Stimulated activated CD8-positive, alpha-beta memory T cell treated with anti-CD3 and anti-CD28 coated beads, Interleukin-4, amount 100 ng/mL, for 24 hours (primary cell): ENCODE measurements at places on chromosomes 12 and 14.

- no peak for DNase-seq
These were observed 298.3 kb downstream of the SSPN start for GRCh38 chr12:26493656-26494055.

GRCh38 chr12:124484067-124484466 lies 83.3 kb downstream of the NCOR2 start:
- DNase-seq: no peak

DNA sequence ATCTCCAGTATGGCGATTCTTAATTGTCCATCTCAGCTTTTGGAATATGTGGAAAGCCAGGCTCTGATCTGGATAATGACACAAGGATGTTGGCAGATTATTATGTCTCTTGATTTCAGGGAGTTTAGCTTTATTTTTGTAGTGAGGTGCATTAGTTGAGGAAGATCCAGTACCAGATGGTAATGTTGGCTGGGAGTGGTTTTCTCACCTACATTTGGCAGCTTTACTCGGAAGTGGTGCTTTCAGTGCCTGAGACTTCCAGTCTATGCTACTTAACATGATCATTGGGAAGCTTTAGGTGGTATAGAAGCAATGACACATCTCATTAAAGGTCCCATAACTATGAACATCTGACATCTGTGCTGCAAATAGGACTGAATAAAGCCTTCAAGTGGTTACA lies 7.5 kb downstream of the SLC15A5 start:
- DNase-seq: no peak

DNA sequence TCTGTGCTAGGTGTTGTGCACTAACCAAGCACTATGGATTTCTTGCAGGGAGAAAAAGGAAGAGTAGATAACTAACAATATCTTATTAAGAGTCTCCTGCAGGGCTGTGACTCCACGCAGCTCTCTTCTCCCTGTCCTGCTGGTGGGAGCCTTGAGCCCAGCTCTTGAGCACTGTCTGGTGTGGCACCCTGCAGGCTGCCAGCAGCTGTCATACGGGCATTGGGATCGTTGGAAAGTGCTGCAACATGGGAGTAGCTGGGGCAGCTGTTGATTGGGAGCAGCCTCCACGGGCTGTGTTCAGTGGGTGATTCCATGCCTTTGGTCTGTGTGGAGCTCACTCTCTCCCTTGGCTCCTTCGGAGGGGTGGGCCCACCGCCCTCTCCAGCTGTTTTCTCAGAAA lies 125.3 kb downstream of the FBXL14 start:
- DNase-seq: no peak

DNA sequence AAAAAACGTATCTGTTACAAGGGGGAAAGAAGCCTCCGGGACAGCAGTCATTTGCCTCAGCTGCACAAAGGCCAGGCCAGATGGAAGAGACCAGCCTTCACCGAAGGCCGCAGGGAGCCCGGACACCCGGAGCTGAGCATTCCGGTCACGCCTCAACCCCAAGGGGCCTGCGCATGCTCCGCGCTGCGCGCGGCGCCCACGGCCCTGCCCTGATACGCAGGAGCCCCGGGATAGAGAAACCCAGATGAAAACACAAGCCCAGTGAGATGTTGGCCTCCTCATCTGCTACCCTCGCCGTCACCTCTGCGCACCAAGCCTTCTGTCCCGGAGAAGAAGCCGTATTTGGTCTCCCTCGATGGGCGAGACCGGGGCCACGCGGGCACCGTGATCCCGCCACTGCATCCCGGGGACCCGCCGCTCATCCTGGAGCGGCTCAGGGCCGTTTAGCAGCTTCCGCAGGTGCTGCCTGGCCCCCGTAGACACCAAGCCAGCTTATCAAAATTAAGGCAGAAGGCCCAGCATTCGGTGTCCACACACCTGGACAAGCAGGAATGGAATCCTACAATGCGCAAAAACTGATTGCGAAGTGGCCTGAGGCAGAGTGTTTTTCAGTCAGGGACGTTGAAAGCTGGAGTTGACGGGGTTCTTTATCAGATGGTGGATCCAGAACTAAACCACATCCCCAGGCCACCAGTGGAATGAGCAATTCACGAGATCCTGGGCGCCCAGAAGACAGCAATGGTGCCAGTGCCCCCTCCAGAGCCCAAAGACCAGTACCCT lies 2.6 kb downstream of the OR8S1 start:
- no peak for DNase-seq

- DNase-seq: no peak
These were observed 27.1 kb upstream of the LUM start for GRCh38 chr12:91138337-91138920.
